ENCODE measurements at places on chromosomes 3 and 15.

- no peak for DNase-seq
These were observed 2.0 kb upstream of the TPRG1 start for GRCh38 chr3:189169728-189170127.

DNA sequence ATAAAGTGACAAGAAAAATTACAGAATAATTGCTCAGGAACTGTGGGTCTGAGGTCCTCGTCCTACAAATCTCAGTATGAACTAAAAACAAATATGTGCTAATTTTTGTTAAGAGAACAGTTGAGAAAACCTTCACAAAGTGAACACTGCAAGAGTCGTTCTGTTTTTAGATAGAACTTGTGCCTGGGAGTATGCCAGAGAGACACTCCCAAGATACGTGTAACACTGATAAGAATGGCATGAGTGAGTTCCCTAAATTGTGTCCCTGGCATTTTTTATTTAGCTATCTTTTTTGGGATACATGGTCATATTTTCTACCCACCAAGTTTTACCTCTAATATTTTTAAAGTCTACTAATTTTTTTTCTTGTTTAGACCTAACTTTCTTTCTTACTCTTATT lies 860.0 kb upstream of the NR2F2 start:
- DNase-seq: no peak

DNA sequence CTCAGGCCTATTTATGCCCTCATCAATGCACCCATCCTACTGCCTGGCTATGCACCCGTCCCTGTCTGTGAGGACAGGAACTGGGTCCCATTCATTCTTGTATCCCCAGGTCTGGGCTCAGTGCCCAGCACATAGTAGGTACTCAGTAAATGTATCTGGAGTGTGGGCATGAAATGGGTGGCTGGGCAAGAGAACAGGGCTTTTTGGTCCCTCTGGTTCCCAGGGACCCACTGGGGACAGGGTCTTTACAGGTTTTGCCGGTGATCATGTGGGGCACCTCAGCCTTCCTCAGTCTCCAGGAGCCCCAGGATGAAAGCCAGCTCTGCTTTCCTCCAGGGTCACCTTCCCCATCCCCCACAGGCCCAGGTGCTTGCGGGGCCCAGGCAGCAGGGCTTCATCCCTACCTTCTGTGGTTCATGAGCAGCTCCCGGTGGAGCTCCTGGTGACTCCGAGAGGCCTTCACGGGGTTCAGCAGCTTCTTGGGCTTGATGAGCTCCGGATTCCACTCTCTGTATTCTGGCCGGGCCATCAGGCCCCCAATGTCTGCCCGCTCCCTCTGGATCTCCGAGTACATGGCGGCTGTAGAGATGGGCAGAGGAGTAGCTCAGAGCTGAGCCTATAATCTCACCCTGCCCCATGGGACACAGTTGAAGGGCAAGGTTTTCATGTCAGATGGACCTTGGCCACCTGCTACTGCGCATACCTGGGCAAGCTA lies 7.7 kb downstream of the FAM107A start:
- DNase-seq: no peak

DNA sequence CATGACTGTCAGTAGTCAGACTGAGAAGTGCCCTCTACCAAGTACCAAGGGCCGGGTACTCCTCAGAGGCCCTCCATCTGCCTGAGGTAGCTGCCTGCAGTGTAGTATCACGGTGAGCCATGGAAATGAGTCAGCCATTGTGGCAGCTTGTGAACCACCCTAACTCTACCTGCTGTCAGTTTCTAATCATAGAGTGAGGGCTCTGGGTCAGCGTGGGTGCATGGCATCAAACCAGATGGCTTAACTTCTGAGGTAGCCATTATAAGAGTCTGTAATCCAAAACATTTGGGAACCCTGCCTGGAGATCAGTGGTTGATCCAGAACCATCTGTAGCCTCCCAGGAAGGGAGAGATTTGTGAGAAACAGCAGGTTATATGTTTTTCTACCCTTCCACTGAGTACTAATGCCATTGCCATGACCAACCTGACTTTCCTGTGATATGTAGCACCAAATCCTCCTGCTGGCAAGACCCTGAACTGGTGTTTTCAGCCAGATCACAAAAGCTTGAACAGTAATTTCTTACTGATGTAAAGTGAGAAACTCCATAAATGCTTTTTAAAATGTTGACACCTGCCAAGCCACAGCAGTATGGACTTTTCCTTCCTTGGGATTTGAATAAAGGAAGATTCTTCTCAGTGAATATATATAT lies 38.9 kb downstream of the ABHD2 start:
- no peak for DNase-seq

DNA sequence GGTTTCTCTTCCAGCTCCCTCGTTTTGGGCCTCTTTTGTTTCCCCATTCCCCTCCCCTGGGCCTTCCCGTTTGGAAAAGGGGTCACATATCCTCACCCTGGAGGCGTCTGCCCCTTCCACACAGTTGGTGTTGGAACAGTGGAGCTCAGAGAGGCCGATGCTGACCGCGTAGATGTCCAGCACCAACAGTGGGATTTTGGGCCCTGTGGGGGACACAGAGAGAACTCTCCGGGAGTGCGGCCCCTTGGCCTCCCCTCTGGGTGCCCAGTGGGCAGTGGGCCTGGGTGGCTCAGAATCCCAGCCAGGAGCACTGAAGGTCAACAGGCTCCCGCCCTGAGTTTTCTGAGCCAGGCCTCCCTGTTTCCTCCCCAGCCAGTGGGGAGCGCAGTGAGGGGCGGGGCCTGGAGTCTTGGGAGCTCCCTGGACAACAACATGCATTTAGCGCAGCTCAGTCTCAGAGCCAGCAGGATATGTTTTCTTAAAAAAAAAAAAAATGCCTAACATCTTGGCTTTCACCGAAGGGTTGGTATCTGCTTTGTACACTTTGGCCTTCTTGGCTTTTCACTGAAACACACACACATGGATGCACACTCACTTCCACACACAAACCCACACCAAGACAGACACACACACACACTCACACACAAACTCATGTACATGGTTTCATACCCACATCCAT lies 670 bp upstream of the ISLR start:
- no peak for DNase-seq

- DNase-seq: no peak
These were observed 203.8 kb downstream of the RBMS3 start for GRCh38 chr3:29484633-29485032.

DNA sequence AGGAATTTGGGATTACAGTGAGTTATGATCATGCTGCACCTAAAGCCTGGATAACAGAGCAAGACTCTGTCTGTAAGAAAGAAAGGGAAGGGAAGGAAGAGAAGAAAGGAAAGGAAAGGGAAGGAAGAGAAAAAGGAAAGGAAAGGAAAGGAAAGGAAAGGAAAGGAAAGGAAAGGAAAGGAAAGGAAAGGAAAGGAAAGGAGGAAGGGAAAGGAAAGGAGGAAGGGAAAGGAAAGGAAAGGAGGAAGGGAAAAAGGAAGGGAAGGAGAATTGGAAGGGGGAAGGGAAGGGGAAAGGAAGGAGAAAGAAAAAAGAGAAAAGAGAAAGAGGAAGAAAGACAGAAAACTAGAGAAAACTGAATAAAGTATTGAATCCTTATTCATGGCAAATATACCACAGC lies 359.8 kb downstream of the ULK4 start:
- DNase-seq: no peak

DNA sequence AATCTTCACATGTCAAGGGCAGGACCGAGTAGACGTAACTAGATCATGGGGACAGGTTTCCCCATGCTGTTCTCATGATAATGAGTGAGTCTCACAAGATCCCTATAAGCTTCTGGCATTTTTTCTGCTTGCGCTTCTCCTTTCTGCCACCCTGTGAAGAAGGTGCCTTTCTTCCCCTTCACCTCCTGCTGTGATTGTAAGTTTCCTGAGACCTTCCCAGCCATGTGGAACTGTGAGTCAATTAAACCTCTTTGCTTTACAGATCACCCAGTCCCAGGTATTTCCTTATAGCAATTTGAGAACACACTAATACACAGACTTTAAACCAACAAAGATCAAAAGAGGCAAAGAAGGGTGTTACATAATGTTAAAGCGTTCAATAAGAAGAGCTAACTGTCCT lies 156.6 kb upstream of the UBE2E2 start:
- no peak for DNase-seq

DNA sequence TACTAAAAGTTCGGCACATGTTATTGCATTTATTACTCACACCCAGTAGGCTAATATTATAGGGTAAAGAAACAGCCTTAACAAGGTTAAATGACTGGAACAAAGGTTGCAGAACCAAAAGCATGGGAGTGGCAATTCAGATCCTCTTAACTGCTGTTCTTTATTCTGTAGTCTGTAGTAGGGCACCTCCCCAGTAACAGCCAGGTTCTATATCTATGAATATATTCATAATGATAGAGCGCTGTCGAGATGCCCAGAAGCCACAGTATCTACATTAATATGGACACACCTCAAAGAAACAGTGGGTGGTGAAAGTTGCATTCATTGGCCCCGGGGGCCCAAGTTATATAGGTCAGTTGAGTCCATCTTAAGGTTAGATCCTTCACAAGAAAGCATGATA lies 340.9 kb upstream of the THRB start:
- DNase-seq: no peak

DNA sequence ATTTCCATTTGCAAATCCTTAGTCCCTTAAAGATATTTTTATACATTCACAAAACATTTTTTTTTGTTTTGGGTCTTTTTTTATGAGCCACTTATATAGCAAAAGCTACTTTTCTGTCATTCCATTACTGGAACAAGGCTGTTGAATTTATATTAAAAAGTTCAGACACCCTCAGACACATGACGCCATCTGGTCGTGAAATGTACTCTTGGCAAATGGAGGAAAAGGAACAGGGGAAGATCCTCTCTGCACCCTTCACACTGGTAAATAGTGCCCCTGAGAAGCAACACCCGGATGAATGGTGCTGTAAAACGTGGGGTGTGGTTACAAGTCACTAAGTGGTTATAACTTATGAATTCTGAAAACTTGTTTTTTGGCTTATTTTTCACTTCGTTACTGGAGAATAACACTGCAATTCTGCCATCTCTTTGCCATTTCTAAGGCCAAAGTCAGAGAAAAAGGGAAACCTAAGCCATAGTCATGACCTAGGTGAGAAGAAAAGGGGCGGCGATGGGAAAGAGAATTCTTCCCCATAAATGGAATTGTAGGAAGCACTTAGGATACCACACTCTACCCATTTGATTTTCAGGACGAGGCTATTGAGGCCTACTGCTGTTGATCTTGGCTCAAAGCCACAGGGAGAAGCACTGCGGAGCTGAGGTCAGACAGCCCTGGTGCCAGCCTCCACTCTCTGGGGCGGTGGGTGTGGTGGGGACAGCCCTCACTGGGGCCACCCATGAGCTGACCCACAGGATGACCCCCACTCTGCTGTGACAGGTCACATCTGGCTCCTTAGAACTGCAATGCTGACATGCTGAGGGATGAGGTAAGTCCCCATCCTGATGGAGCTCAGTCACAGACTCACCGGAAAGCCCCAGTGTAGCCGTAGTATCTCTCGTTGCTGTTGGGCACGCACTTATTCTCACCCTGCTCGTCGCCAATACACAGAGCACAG lies 21.9 kb downstream of the LTF start:
- no peak for DNase-seq

- no peak for DNase-seq
These were observed 10.2 kb downstream of the OXTR start for GRCh38 chr3:8759038-8759707.

- no peak for DNase-seq
These were observed 82.0 kb downstream of the CHDH start for GRCh38 chr3:53764026-53764775.

DNA sequence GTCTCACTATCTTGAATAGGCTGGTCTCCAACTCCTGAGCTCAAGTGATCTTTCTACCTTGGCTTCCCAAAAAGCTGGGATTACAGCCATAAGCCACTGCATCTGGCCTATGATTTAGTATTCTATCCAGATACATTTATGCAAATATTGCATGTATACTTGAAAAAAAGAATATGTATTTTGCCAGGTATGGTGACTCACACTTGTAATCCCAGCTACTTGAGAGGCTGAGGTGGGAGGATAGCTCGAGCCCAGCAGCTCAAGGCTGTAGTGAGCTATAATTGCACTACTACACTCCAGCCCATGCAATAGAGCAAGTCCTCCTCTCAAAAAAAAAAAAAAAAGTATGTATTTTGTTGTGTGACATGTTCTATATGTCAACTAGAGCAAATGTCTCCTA lies 54.4 kb downstream of the SLC15A2 start:
- no peak for DNase-seq

GRCh38 chr3:31103623-31104180 lies 209.2 kb upstream of the GADL1 start:
- DNase-seq: no peak

DNA sequence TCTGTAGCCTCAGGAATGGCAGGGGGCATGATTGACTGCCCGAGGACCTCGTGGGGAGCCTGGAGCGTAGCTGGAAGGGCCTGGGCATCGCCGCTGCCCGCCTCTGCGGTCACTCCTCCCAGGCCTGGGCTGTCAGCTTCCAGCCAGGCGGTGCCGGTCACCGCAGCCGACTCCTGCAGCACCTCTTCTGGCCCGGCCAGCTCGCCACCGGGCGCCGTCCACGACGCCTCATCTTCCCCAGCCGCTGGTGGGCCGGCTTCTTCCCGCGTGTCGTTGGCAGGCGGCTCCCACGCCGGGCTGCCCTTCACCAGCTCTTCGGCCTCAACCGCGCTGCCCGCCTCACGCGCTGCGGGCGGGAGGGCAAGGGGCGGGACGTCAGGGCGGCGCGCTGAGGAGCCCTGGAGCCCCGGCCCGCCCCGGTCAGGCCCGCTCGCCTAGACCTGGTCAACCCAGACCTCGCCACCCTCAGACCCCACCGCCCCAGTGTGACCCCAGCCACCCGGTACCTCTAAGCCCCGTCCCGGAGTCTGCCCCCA lies 1.0 kb downstream of the CSPG5 start:
- DNase-seq: no peak

DNA sequence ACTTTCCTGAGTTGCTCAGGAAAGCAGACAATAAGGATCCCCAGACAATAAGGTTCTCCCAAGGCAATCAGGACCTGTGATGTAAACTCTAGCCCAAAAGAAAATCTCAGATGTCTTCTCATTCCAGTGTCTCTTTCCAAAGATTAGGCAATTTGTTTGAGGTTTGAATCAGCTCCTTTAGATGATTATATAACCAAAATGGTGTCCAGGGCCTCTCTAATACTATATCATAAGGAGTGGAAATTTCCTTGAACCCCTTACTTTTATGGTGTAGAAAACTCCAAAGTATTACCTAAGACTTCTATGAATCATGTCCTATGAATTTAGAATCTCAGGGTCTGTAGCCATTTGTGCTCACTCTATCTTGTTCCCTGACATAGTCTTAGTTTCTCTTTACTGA lies 65.9 kb downstream of the GPR176 start:
- no peak for DNase-seq

- DNase-seq: no peak
These were observed 24.9 kb downstream of the ABTB1 start for GRCh38 chr3:127697551-127698240.

GRCh38 chr15:58686286-58686685 lies 63.2 kb downstream of the ADAM10 start:
- DNase-seq: no peak

DNA sequence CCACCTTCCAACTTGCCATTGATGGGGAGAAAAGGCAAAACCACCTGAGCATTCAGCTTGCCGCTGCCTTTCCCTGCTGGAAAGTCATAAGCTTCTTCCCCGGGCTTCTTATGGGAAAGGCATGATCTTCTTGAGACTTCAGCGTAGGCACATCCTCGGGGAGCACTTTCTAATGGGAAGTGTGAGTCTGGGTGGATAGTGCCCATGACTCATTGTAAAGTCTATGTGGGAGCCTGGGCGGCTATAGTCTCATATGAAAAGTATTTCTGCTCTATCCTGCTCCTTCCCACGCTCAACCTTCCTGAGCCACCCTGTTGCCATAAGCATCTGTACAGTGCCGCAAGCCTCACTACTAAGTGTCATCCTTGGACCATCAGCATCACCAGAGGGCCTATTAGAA lies 309.9 kb upstream of the THBS1 start:
- no peak for DNase-seq
